Astrocyte of the cerebellum (primary cell): ENCODE measurements at places on chromosomes 1 and 21.

- DNase-seq = no peak
Measured at GRCh38 chr1:53376041-53376461, 48.2 kb upstream of the LRP8 start.

- DNase-seq = no peak
Measured at GRCh38 chr21:46551636-46552241, 53.1 kb downstream of the S100B start.

GRCh38 chr21:38417726-38418125 lies 80.6 kb downstream of the ERG start:
- DNase-seq = no peak

DNA sequence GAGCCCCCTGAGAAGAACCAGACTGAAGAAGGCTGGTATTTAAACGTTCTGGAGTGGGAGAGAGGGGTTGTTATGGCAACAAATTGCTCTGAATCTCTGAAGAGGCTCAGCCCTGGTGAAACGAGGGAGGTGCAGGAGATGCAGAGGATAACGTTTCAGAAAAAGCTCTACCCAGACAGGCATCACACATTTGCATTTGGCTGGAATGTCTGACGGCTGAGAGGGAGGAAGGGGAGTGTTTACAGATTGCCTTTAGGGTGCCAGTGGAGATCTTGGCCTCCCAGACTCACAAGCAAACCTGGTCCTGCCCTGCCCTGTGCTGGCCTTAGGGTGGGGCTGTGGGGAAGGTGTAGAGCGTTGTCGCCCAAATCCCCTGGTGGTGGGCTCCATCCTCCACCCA lies 169.0 kb upstream of the AJAP1 start:
- no peak for DNase-seq

- DNase-seq = peak; percentile 54
Measured at GRCh38 chr1:48681476-48682305, 95.0 kb downstream of the BEND5 start.

DNA sequence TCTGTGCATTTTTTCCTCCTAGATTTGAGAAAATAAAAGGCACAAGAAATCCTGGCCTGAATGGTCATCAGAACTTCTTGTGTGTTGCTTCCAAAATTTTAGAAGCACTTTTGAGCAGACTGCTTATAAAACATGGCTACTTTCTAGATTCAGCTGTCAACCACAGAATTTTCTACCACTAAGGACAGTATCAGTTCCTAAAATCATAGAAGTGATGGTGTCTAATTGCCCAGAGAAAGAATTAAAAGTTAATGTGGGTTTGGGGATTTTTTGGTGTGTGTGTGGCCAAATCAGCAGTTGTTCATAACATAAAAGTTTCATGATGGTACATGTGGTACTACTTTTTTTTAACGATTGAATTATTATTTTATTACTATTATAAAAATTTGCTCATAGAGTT lies 171.4 kb upstream of the SNX7 start:
- no peak for DNase-seq

- DNase-seq = peak; percentile 35
Measured at GRCh38 chr1:32100807-32101708, 6.8 kb upstream of the KPNA6 start.

GRCh38 chr1:21143138-21143537 lies 33.6 kb downstream of the EIF4G3 start:
- no peak for DNase-seq
